ENCODE measurements at places on chromosomes 16 and 17. TPM values are rescaled to one million over a fixed set of nuclear protein-coding genes. Genes with fewer than 3 reads are reported as not detected.

The SPEM3 gene
- total RNA-seq = not detected

- DNase-seq = peak; percentile 94
These were observed 2.9 kb downstream of the RNF213 start for GRCh38 chr17:80263253-80264204.

GRCh38 chr17:73640691-73641090 lies 3.6 kb downstream of the SDK2 start:
- DNase-seq = no peak

- DNase-seq = peak; percentile 56
These were observed 26.5 kb downstream of the EPN2 start for GRCh38 chr17:19263641-19264051.

GRCh38 chr17:4764595-4764994 lies 7.1 kb upstream of the TM4SF5 start:
- no peak for DNase-seq

Data from ureter (tissue), 1 donor.